ENCODE measurements at places on chromosomes 1 and 21.

GRCh38 chr1:181390410-181391077, 92.8 kb upstream of the CACNA1E start:
- H3K36me3 ChIP-seq = no peaks in the 10 kb centered on the region
- H3K4me1 ChIP-seq = peaks cover 32% of the 10 kb centered on the region
- H3K27me3 ChIP-seq = no peaks in the 10 kb centered on the region
- no peak for DNase-seq

GRCh38 chr1:220894025-220894923, 15.0 kb downstream of the HLX start:
- no peak for DNase-seq
- peaks cover 81% of the 10 kb centered on the region for H3K27me3 ChIP-seq
- H3K36me3 ChIP-seq = peaks cover 6% of the 10 kb centered on the region
- H3K4me3 ChIP-seq = peak overlapping the region; percentile 53
- peaks cover 14% of the 10 kb centered on the region for H3K4me1 ChIP-seq

GRCh38 chr1:225527575-225527974, 99.7 kb upstream of the LBR start:
- DNase-seq = no peak
- H3K4me3 ChIP-seq = no peak overlapping the region
- no peaks in the 10 kb centered on the region for H3K36me3 ChIP-seq
- H3K27me3 ChIP-seq = no peaks in the 10 kb centered on the region
- no peaks in the 10 kb centered on the region for H3K4me1 ChIP-seq
- H3K27ac ChIP-seq = no peak overlapping the region

GRCh38 chr1:21670059-21670881, 1.1 kb upstream of the RAP1GAP start:
- H3K36me3 ChIP-seq = no peaks in the 10 kb centered on the region
- H3K27me3 ChIP-seq = peaks cover 32% of the 10 kb centered on the region
- no peak overlapping the region for H3K4me3 ChIP-seq
- no peak overlapping the region for H3K27ac ChIP-seq

GRCh38 chr1:216812966-216813365, 89.7 kb upstream of the ESRRG start:
- no peaks in the 10 kb centered on the region for H3K4me1 ChIP-seq
- no peak for DNase-seq
- H3K36me3 ChIP-seq = no peaks in the 10 kb centered on the region
- no peak overlapping the region for H3K4me3 ChIP-seq

Measured in activated naive CD8-positive, alpha-beta T cell treated with anti-CD3 and anti-CD28 coated beads for 36 hours (primary cell).